ENCODE measurements at places on chromosomes 4 and X.

DNA sequence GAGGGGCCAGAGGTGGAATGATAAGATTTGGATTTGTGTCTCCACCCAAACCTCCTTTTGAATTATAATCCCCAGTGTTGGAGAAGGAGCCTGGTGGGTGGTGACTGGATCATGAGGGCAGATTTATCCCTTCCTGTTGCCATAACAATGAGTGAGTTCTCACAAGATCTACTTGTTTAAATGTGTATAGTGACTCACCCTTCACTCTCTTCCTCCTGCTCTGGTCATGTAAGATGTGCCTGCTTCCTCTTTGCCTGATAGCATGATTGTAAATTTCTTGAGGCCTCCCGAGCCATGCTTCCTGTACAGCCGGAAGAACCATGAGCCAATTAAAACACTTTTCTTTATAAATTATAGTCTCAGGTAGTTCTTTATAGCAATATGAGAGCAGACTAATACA, 348.6 kb downstream of the AR start:
- no peak for DNase-seq

DNA sequence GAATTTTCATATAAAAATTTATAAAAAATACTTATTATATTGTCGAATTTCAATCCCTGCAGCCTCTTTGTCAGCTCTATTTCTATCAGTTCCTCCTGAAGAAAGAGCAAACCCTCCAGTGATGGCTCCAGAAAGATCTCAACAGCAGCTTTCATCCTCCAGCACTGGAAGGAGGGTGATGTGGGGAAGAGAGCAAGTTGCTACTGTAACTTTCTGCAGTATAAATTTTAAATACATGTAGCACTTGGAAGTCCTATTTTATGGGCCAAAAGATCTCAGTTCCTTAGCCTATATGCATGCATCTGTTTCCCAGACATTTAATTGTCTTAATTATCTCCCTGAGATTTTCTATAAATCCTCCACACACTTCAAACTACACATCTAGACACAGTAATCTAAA, 13.7 kb upstream of the ODAM start:
- no peak for DNase-seq

DNA sequence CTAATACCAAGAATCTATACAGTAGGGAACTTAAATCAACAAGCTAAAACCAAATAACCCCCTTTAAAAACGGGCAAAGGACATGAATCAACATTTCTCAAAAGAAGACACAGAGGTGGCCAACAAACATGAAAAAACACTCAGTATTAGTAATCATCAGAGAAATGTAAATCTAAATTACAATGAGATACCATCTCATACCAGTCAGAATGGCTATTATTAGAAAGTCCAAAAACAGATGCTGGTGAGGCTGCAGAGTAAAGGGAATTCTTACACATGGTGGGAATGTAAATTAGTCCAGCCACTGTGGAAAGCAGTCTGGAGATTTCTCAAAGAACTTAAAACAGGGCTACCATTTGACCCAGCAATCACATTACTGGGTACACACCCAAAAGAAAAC, 167.8 kb downstream of the PACRGL start:
- no peak for DNase-seq

DNA sequence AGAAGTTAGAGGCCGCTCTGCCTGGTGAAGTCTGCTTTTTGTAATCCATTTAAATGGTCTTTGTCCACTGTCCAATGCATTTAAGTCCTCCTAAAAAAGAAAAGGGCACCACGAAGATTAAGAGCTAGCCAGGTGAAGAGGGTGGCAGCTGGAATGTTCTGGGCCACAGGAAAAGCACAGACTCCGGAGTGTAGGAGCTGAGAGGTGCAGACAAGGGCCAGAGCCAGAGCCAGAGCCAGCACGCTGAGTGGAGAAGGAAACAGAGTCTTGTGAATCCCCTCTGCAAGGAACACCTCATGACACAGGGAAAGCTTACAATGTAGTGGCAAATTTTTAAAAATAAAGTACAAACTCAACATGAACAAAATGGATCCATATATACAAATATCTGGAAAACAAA, 83.6 kb downstream of the TSPAN5 start:
- no peak for DNase-seq

GRCh38 chr4:3772632-3773031, 6.4 kb downstream of the ADRA2C start:
- DNase-seq = no peak

GRCh38 chr4:113682730-113683537, 78.6 kb downstream of the CAMK2D start:
- peak; percentile 45 for DNase-seq

- peak; percentile 12 for DNase-seq
Observed at GRCh38 chrX:150566734-150567182, 1.7 kb upstream of the MTM1 start.
